ENCODE measurements at places on chromosomes 3 and 15.

DNA sequence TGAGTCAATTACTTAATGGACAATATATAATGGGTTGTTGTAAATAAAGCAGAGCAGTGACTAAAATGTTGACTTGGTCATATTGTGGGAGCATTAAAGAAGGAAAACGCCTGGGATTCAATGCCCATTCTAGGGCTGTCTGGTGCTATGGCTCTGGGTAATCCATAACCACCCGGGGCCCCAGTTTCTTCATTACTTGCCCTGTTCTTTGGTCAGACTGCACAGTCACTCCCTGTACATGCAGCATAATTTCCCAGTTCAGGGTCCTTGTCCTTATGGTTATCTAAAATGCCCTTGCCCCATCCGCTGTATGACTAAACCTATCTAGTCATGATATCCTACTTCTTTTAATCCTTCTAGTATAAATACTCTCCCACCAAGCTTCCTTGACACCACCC, 27.5 kb upstream of the DENND4A start:
- DNase-seq, result no peak

DNA sequence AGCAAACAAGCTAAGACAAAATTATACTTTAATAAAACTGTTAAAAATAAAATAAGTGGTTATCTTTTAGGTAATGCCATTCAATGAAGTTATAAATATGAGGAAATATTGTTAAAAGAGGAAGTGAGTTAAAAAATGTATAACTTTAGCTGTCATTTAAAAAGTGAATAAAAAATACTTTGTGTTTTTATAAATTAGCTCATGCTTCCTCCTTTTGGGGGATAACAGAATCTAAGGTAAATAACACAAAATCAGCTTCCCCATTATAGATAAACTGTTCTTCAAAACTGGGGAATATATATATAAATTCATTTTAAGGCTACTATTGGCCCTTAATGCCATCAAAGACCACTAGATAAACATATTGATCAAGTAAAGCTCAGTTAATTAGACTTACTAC, 113.7 kb upstream of the AADACL2 start:
- no peak for DNase-seq

DNA sequence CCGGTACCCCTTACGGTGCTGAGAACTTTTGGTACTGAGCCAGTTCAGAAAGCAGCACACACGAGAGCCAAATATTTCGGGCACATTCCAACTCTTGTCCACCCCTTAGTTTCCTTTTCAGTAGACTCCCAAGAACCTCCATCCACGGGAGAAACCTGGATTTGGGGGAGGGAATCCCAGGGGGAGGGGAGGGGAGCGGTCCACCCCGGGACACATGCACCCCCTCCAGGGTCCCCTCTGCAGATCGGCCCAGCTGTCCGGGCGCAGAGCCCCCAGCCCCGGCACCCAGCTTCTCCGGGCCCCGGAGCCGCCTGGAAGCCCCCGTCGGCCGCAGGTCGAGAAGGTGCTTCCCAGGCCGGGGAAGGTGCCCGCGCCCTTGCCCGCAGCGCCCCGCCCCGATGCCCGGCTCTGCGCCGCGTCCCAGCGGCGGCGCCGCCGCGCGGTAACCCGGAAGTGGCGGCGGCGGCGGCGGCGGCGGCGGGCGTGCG, 455 bp upstream of the ABHD17C start:
- DNase-seq, result peak; percentile 10

GRCh38 chr15:91254766-91255165, 154.7 kb downstream of the SV2B start:
- DNase-seq, result no peak

GRCh38 chr15:66803182-66803729, 101.2 kb downstream of the SMAD6 start:
- no peak for DNase-seq

DNA sequence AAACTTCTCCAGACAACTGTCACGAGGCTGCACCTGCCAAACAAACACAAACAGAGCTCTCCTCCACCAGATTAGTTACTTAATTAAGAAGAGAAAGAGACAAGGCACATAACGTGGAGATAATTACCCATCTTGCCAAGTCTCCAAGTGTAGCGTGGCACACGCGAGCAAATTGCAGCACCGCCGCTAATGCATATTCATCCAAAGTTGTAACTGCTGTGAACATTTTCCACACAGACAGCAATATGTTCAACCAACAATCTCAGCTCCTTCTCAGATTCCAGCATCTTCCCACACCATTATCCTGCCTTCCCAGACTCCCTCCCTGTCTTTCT, 309.6 kb upstream of the TLE3 start:
- no peak for DNase-seq

GRCh38 chr15:29622637-29623036, 199.6 kb downstream of the TJP1 start:
- DNase-seq, result no peak

GRCh38 chr3:140013220-140013619, 78.2 kb downstream of the CLSTN2 start:
- no peak for DNase-seq

DNA sequence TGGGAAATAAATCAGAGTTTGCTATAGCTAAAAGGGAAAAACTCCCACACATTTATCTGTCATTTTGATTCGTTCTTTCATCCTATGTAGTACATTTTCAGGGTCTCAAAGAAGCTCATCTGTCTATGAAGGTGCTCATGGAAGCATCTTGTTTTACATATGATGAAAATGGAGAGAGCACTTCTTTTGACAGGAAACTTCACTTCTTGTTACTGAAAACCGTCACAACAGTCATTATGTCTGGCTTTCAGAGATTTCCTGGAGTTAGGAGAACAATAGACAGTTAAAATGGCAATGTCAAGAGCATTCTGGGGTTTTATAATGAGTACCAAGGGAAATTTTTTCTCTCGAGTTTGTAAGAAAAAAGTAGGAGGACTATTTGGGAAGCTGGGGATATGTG, 83.3 kb downstream of the TMEM108 start:
- no peak for DNase-seq

DNA sequence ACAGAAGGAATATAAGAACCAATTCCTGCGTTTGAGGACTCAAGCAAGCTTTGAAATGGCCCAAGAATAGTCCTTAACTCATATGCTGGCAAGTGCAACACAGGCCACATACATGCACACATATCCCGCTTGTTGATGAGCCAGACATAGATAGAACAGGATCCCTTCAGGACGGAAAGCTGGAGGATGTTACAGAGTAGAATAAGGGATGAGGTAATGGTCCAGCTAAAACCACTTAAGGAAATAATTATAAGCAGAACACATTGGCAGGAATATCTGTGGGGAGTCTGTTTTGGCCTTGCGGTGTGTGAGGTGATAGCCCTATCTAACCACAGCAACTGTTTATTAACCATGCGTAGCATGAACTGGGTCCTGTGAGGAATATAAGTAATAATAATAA, 25.0 kb downstream of the SCG3 start:
- no peak for DNase-seq

GRCh38 chr3:98068824-98069223, 18.1 kb upstream of the OR5AC2 start:
- no peak for DNase-seq

- no peak for DNase-seq
These were observed 37.2 kb upstream of the THBS1 start for GRCh38 chr15:39543651-39544050.

DNA sequence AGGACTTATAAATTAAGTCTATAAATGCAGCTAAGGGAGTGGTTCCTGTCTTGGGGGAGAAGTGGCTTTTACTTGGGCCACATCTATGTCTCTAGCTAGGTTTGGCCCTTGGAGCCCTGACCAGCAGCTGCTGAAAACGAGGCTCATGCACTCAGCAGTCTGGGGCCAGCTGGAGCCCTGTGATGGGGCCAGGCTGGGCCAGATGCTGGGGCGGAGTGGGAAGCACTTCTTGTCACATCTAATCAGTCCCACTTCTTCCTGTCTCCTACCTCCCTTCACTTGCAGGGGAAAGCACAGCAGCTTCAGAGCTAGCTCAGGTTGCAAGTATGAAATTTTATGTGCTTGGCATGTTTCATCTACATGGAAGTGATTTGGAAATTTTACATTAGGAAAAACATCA, 209.9 kb upstream of the ROPN1 start:
- DNase-seq, result no peak

- DNase-seq, result no peak
These were observed 64.7 kb downstream of the ARRDC4 start for GRCh38 chr15:98025237-98025636.

DNA sequence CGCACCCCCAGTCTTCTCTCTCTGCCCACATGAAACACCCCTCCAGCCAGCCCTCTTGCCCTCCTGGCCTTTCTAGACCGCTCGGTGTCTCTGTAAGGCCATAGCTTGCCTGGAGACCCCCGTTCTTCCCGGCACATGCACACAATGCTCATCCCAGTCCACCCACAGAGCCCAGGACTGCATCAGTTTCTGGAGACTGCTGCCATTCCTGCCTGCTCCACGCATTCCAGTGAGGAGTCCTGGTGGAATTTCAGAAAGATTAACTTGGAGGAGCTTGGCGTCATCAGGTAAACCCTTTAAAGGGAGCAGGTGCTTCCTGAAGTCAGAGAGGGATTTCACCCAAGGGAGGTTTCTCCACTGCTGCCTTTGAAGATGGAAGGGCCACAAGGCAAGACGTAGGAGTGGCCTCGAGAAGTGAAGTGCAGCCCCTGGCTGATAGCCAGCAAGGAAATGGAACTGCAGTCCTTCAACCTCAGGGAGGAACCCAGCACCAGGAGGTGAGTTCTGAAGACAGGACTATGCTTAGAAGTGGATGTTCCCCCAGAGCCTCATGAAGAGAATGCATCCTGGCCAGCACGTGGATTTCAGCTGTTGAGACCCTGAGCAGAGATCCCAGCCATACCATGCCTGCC, 19.2 kb downstream of the SLC41A3 start:
- no peak for DNase-seq

- DNase-seq, result no peak
These were observed 112.7 kb downstream of the TNIK start for GRCh38 chr3:171347301-171348039.

DNA sequence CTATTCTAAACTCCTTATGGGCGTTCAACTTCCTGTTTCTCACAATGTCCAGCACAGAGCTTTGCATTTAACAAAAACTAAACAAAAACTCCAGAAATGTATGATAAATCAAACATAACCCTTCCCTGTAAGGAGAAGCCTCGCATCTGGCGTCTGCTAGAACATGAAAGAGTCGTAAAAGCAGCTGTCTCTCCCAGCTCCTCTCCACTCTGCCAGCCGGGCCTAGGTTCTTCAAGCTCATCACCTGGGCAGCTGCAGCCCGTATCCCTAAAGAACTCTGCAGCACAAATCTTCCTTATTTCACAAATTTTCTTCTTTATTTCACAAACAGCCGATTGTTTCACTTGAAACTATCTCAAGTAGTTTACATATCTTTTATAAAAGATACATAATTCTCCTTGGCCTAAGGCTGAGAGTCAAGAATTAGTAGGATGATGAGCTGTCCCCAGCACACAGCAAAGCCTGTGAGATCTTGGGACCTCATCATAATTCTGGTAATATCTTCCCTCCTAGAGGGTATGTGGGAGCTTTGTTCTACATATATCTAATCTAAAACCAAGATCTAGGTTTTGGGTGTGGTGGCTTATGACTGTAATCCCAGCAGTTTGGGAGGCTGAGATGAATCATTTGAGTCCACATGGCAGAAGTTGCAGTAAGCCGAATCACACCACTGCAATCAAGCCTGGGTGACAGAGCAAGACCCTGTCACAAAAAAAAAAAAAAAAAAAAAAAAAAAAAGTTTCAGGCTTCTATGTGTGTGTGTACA, 35.3 kb downstream of the ANXA2 start:
- DNase-seq, result no peak

DNA sequence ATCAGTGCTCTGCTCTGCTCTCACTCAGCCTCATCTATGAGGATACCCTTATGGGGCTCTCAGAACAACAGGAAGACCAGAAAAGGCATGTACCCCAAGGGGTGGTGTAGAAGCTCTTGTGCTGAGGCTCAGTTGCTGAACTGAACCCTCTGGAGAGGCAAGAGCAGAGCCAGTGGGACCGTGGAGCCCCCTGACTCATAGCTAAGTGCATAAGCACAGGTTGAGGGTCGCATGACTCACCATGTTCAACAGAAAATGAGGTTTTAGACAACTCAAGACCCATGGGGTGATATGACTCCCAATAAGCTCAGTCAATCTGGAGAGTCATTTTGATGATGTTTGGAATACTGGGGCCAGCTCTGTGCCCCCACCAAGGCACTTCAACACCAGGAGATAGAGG, 37.3 kb downstream of the CRYGS start:
- DNase-seq, result no peak

GRCh38 chr3:47813551-47814177, 10.7 kb downstream of the DHX30 start:
- DNase-seq, result no peak

- DNase-seq, result no peak
These were observed 7.7 kb downstream of the NCKIPSD start for GRCh38 chr3:48678056-48678455.

DNA sequence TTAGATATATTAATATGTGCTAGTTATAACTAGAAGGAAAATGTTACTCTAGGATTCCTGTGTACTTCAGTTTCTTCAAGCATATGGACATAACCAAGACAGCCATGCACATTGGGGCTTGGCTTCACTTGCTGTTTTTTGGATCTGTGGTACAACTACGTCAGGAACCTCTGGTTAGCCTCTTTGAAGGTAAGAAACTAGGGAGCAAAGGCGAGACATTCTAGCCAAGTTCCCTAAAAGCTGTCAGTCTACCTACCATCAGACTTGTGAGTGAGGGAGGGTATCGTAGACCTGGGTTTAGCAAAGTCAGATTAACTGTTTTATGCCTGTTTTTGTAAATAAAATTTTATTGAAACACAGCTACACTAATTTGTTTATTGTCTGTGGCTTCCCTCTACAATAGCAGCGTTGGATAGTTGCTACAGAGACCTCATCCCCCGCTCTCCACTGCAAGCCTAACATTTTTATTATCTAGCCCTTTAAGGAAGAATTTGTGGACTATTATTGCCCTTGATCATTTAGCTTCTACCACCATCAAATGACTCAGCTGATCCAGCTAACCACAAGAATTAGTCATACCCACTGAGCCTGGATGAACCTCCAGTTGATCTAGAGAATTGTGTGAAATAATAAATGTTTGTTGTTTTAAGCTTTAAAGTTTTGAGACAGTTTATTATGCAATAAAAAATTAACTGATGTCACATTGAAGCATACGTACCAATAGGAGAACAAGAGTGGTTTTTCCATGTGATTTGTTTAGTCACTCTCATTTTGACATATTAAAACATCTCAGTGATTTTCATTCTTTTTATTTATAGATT, 58.1 kb downstream of the RSRC1 start:
- DNase-seq, result no peak

DNA sequence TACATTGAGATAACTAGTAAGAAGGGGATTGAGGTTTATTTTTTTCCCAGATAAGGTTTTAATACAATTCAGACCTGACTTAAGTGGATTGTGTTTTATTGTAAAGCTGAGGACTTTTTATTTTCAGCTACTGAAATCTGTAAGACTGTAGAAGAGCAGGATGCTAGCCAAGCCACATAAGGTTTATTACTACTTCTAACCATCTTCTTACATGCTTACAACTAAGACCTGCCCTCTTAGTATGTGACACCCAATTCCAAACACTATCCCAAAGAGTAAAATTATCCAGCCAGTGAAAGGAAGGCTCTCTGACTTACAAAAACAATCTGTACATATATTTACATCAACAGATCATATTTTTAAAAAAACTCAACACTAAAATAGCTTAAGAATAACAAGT, 564.5 kb upstream of the NAALADL2 start:
- DNase-seq, result no peak

GRCh38 chr15:55372701-55373440, 35.3 kb downstream of the CCPG1 start:
- no peak for DNase-seq
